Activated CD8-positive, alpha-beta memory T cell treated with anti-CD3 and anti-CD28 coated beads for 4 hours (primary cell): ENCODE measurements at places on chromosomes 6 and 20.

DNA sequence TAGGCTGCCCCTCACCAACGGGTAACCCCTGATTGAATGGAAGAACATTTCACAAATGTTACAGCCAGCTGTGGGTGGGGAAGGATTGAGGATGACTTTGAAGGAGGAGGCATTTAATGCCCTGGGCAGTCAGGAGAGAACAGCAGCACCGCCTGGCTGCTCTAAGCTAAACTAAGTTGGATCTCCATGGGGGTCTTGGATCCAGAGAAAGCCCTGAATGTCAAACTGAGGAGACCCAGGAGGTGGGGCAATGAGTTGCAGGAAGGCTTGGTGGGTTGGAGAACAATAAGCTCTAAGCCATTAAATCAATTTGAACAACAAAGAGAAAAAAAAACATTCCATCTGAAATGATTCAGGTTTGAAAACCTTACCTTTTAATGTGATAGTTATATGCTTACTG, 35.4 kb downstream of the TMX4 start:
- DNase-seq, result no peak

- no peak for DNase-seq
Measured at GRCh38 chr6:162726947-162727321, 632 bp downstream of the PRKN start.

GRCh38 chr20:63009988-63010769, 3.4 kb upstream of the BHLHE23 start:
- peak; percentile 67 for DNase-seq

DNA sequence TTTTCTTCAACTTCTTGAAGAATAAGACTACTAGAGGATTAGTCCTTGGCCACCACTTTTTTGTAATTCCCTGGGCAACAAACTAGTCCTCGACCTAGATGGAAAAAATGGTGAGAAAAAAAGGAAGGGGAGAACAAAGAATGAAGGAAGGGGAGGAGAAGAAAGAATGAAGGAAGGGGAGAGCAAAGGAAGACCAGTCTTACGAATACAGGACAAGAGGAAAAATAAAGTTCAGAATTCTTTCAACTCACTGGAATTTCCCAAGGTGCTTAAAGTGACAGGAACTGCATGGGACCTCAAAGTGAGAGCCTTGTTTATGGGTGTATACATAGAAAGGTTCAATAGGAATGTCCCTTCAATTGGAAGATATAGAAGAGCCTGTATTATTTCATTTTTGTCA, 509.3 kb upstream of the JARID2 start:
- no peak for DNase-seq

DNA sequence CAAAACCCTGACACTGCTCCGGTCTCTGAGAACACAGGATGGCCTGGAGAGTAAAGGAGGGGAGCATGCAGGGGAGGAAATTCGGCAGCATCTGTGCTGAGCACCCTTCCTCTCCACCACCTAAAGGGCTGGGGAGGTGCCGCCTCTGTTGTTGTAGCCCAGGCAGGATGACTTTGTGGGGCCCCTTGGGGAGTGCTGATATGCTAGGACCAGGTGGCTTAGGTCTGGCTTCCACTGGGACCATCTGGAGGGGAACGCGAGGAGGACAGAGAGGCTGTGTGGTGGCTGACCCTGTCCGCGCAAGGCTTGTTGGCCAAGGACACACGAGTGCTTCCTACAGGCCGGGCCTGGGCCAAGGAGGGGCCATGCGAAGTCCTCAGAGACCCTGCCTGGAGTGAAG, 9.9 kb upstream of the RPS6KA2 start:
- no peak for DNase-seq

DNA sequence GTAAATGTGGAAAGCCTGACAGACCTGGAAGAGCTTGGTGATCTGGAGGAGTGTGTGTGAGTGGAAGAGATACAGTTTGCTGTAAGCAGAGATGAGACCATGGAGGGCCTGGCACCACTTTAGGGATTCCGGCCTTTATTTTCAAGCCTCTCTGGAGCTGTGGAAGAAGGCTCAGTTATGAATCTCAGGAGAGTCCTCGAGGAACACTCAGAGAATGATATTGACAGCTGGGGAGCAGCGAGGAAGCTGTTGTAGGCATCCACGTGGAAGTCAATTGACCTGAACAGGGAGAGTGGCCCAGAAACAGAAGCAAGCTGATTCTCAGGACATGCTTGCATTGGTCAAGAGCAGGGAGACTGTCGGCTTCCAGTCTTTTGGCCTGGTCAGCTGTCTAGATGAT, 108.4 kb upstream of the FOXQ1 start:
- no peak for DNase-seq

DNA sequence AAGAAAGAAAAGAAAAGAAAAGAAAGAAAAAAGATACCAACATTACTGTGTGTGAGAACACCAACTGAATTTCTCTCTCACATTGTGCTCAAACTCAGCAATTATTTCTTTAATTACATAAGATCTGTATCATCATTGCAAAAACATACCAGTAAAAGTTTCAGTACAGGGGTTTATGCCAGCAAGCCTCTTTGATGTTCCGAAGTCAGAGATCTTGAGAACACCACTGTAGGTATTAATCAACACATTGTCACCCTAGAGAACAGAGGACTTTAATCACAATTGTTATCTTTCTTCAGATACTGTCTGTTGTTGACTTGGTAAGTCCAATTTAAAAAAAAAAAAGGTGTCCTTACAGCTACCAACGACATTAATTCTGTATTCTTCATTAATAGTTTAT, 60.9 kb upstream of the MAP7 start:
- no peak for DNase-seq

DNA sequence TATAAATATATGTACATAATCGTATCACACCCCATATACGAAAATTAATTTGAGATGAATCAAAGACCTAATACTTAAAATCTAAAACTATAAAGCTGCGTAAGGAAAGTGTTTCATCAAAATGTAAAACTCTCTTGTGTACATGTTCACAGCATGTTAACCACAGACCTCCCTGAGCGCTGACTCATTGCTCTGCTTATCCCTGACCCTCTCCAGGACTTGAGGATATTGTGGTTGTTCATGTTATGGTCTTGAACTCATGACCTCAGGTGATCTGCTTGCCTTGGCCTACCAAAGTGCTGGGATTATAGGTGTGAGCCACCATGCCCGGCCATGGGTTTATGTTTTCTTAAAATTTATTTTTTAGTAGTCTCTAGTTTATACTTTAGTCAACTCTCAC, 14.2 kb downstream of the FAM83B start:
- DNase-seq, result no peak

- DNase-seq, result no peak
Measured at GRCh38 chr6:36577301-36577700, 16.9 kb upstream of the SRSF3 start.

DNA sequence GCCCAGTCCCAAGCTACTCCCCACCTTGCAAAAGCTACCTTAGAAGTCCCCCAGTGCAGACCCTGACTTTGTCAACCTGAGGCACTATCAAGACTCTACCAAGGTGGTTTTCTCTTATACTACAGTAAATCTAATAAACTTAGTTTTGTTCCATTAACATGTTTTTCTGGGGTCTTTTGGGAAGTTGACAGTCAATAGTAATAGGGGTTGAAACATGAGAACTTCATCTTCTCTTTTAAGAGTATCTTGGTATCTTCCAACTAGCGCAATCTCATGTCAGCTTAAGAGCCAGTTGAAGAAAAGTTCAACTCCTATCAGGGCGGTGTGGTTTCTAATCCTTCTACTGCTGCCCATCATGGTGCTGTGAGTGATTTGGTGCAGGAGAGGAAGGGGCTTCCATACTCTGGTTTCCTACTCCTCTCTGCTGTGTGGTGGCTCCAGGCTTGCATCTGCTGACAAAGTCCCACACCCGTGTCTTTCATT, 164.2 kb downstream of the FOXA2 start:
- DNase-seq, result no peak

- DNase-seq, result no peak
Measured at GRCh38 chr6:68876792-68877493, 241.9 kb downstream of the ADGRB3 start.

GRCh38 chr20:63343460-63344445, 17.4 kb downstream of the CHRNA4 start:
- no peak for DNase-seq

DNA sequence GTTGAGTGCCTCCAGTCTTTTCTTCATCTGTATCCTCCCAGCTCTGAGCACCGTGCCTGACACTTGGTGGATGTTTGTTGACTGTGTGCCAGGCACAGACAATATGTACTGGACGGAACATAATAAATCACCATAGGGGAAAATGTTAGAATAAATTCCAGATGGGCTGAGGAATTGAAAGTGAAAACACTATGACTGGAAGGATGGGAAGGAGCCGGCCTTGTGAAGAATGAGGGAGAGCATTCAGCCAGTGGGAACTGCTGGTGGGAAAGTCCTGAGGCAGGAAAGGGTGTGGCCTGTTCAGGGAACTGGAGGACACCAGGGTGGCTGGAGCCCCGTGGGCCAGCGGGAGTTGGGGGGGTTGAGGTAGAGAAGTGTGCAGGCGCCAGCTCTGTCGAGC, 75.4 kb downstream of the MTHFD1L start:
- no peak for DNase-seq

GRCh38 chr6:73227606-73228255, 2.4 kb upstream of the KHDC1L start:
- DNase-seq, result no peak

DNA sequence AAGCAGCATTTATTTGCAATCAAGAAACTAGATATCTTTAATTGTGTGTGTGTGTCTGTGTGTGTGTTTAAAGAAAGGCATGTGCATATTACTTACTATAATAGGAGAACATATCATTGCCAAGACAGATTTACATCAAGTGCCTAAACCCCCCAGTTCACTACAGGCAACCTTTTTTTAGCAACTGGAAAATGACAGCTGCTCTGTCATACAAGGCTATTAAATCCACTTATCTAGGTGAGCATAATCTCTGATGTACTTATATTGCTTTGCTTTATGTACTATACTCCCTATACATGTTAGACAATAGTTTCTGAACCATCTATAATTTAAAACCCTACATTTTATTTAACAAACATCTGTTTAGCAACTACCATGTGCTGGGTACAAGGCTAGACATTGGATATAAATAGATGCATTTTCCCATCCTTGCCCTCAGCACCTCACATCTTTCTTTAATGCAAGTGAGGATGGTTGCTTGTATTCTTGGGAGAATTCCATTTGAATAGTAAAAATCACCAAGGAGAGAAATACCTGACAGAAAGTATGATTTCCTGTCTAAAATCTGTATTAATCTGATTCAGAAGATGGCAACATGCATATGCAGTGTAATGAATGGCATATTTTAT, 398.3 kb downstream of the LAMA2 start:
- no peak for DNase-seq

DNA sequence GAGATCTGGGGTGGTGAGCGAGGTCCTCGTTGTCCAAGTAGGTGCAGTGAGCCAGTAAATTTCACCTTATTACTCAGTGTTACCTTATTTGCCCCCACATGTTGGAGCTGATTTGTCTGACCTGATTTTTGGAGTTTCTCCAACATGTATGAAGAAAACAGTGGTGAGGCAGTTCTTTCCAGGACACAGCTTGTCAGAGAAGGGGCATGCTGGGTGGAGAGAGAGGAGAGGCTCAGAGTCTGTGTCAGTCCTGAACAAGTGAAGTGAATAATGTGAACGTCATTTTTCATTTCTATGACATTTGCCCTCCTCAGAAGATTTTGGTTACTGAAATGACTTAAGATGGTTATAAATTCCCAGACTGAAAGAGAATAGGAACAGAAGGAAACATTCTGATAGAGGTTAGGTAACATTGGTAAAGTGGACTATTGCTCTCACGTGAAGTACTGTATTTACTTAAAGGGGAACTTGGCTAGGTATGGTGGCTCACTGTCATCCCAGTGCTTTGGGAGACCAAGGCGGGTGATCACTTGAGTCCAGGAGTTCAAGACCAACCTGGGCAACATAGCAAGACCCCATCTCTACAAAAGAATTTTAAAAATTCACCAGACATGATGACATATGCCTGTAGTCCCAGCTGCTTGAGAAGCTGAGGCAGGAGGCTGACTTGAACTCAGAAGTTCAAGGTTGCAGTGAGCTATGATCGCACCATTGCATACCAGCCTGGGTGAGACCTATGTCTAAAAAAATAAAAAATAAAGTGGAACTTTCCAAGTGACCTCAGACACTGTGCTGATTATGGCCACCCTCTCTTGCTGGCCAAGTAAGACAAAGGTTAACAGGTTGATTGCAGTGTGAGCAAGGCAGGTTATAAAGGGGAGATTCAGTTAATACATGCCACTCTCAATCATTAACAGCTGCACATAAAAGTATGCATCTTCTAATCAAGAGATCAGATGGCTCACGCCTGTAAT, 184.3 kb downstream of the EDN1 start:
- no peak for DNase-seq

DNA sequence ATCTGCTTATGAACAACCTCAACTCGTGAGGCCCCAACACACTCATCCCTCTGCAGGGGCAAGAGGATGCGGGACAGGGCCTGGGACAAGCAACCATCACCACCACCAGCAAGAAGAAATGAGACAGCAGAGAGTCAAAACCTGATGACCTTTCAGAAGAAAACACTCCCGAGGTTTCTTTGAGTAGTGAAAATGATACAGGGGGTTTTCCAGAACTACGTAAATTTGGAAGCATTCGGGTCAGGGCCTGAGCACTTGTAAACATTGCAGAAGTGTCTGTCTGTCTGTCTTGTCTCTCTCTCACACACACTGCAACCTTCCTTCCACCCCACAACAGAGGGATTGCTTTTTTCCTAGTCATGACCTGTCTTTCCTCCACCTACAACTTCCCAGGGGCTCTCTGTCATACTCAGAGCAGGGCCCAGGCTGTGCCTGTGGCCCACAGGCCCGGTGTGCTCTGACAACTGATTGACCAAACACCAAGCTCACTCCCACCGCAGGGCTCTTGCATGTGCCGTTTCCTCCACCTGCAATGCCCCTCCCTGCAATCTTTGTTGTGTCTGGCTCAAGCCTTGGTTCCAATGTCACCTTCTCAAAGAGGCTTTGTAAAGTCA, 90.9 kb downstream of the BMP7 start:
- no peak for DNase-seq

GRCh38 chr6:42394151-42394550, 57.6 kb downstream of the TRERF1 start:
- DNase-seq, result no peak

DNA sequence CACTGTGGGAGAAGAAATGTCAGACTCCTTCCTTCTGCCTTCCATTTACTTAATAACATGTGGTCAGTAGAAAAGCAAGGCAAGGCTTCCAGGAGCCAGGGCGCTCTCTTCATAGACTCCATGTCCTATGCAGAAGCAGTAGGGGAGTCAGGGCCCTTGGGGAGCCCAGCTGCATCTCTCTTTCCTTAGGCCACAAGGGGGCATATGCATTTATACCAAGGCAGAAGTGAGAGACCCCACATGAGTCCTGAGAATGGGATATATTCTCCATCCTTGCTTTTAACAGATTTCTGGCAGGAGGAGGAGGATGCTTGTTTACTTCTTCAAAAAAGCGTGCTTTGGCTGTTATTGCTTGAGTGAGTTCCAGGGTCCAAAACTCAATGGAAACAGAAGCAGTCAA, 198.5 kb downstream of the HIVEP2 start:
- peak; percentile 9 for DNase-seq
